ENCODE measurements at places on chromosomes 3 and 15. TPM values are rescaled to one million over a fixed set of nuclear protein-coding genes. Genes with fewer than 3 reads are reported as not detected.

Gene MST1R
- total RNA-seq, result 5.7 TPM

Gene SLC6A1
- 3.1 TPM for total RNA-seq

- DNase-seq, result no peak
Measured at GRCh38 chr3:6229778-6230410, 631.0 kb upstream of the GRM7 start.

DNA sequence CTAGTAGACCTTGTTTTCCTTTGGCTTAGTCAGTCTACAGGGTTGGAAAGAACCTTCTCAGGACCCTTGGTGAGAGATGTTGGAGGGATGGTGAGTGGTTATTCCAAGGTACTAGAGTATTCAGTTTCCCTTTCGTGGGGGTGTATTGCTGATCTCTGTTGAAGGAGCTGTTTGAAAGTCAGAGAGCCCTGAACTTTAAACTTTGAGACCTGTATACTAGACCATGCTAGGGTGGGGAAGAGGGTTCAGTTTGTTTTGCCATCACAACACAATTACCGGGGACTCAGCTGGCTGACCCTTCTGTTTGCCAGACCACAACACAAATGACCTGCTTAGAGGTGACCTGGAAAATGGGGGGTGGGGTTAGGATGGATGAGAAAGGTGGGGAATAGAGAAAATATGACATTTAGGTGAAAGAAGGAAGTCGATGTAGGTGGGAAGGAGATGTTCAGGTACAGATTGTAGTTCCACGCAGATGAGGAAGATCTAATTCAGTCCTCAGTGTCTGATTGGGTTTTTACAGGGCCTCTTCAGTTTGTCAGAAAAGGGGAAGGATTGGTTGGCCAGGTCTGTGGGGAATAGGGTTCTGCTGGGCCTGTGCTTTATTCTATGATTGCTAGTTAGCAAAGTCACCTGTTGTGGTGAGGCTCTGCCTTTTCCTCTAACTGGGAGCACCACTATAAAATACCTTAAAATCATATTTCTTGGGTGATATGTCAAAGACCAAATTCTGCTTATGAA is 6.8 kb downstream of the UBE2E2 start:
- DNase-seq, result no peak

- DNase-seq, result no peak
Measured at GRCh38 chr3:98954242-98954641, 52.7 kb upstream of the DCBLD2 start.

GRCh38 chr15:90881978-90882721 is 2.2 kb upstream of the FES start:
- no peak for DNase-seq

DNA sequence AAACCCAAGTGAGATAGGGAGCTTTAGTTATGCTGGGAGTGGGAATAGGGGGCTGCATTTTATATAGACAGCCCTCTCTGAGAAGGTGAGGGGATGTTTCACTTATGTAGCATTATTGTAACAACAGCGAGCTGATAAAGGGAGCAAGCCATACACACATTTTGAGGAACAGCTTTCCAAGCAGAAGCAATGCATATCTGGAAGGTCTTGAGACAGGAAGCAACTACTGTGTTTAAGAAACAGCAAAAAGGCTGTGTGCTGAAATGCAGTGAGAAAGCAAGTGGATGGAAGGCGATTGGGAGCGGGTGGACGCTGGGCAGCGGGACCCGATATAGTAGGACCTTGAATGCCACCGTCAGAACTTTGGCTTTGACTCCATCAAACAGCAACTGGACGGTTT is 155.9 kb upstream of the TBL1XR1 start:
- no peak for DNase-seq

DNA sequence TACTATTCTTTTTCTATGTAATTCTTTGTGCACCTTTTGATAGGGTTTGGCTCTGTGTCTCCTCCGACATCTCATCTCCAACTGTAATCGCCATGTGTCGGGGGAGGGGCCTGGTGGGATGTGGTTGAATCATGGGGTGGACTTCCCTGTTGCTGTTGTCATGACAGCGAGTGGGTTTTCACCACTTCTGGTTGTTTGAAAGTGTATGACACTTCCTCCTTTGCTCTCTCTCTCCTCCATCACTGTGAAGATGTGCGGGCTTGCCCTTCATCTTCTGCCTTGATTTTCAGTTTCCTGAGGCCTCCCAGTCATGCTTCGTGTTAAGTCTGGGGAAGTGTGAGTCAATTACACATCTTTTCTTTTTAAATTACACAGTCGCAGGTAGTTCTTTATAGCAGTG is 225.8 kb upstream of the DPPA4 start:
- no peak for DNase-seq

GRCh38 chr15:25670025-25670554 is 193.0 kb downstream of the ATP10A start:
- peak; percentile 86 for DNase-seq

All from tongue (tissue), 3 donors.